ENCODE measurements at places on chromosomes 16 and 17.

- no peak for DNase-seq
These were observed 523.0 kb upstream of the CDH11 start for GRCh38 chr16:65644821-65645220.

DNA sequence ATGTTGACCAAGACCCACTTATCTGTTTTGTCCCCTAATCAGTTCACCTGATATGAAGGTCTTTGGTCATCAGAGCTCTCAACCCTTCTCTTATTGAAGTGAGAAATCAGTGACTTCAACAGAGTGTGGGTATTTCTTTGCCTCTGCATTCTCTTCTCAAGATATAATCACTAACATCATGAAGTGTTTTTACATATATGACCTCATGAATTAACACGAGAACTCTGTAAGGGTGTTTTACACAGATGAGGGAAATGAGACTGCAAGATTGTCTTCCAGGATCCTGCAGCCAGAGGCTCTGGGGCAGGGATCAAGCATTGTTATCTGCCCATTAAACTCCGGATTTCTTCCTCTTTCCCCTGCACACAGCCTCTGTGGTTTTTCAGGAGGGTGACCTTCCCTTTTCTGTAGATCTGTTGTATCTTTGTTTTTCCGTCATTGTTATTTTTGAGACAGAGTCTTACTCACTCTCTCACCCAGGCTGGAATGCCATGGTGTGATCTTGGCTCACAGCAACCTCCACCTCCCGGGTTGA is 22.7 kb downstream of the LCMT1 start:
- DNase-seq, result no peak

DNA sequence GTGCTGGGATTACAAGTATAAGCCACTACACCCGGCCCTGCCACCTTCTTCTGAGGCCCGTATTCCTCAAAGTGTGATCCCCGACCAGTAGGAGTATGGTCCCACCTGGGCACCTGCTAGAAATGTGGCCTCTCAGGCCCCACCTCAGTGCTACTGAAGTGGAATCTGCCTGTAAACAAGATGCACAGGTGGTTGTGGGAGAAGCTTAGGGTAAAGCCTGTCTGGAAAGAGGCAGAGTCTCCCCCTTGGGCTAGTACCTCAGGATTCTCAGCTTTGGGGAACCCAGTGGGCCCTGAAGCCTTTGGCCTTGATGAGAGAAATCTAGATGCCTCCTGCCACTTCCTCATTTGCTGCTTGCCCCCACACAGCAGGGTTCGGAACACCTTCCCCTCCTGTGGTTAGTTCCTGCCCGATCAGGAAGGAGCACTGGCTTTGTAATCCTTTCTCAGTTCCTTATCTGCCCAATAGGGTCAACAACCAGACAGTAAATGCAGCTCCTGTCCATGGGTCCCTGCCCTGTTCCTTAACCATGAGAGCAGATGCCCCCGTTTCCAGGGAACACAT is 25.2 kb downstream of the TK2 start:
- no peak for DNase-seq

GRCh38 chr17:66579556-66579955 is 255.4 kb upstream of the CACNG5 start:
- DNase-seq, result no peak

DNA sequence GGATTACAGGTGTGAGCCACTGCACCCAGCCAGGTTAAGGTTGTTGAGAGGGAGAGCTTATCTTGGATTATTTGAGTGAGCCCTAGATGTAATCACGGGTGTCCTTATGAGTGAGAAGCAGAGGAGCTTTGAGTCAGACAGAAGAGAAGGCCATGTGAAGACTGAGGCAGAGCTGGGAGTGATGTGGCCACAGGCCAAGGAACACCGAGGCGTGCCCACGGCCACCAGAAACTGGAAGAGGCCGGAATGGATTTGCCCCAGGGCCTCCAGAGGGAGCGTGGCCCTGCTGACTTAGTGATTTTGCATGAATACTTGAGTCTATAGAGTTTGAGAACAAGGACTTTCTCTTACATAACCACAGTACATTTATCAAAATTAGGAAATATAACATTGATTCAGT is 137.7 kb downstream of the RPTOR start:
- DNase-seq, result no peak

DNA sequence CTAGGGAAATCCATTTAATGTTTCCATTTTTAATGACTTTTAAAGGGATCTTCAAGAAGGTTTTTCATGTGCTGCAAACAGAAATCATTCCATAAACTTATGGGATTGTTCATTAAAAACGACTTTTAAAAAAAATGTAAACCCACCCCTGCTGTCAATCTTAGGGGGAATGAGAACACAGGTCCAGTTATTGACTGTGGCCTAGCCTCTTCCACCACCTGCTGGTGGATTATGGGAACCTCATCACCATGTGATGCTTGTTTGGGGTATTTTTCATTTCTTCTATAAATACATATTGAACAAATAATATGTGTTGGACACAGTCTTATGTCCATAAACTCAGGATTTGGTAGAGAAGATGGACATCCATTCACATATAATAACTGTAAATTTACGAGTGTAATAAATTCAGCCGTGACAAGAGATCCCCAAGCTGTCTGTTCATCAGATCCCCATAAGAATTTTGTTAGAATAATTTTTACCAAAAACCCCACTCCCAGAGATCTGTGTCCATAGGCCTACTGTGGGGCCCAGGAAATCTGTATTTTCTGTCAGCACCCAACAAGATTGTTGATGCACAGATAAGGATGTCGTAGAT is 42.0 kb upstream of the TMC5 start:
- no peak for DNase-seq

- no peak for DNase-seq
These were observed 18.5 kb upstream of the ALDH3A1 start for GRCh38 chr17:19766421-19767270.

DNA sequence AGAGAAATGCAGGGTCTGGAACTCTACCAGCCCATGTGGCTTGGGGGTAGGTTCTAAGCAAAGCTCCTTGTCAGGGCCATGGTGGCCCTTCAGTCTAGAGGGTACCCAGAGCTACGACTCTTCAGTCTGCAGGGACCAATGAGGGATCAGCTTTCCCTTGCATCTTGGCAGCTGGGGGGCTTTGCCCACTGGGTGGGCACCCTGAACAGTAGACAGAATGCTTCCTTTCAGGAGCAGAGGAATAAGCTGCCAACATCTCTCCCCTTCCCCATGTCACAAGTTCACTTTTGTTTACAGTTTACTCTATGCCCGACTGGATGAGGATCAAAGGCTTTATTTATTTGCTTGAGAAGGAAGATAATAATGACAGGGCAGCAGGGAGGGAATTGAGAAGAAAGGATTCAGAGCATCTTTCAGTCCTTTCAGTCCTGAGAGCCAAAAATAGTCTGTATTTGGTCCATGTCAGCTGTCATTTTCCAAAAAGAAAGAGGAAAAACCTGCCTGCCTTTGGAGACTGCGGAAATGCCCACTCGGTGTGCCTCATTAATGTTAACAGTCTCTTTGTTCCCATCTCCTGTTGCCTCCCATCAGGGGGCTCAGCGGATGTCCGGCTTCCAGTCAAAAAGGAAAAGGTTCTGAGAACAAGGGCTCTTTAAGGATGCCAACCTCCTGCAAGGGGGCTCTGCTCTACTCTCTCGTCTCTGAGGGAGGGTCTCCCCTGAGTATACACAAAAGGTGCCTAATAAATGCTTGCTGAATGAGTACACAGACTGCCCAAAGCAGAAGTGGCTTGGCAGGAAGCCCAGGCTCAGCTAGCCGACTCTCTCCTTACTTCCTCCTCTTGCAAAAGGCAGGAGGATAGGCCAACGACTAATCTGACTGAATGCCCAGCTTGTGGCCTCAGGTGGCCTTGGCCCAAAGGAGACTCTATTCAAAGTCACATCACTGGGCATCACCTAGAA is 17.1 kb downstream of the TRAF4 start:
- no peak for DNase-seq

DNA sequence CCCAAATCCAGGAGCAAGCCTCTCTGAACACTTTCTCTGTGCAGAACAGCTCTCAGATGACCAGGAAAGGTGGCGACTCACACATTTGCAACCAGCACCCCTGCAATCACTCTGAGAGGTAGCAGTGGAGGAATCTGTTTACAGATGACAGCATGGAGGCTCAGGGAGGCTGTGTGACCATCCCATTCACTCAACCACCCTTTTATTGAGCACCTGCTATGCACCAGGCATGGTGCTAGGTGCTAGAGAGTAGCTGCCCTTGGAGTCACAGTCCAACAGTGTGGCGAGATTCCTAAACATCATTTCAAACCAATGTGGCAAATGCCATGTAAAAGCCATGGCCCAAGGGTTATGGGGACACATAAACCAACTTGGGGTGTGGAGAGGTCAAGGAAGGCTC is 1.5 kb upstream of the ITGB4 start:
- no peak for DNase-seq

GRCh38 chr17:74132354-74132753 is 71.1 kb upstream of the RPL38 start:
- no peak for DNase-seq

DNA sequence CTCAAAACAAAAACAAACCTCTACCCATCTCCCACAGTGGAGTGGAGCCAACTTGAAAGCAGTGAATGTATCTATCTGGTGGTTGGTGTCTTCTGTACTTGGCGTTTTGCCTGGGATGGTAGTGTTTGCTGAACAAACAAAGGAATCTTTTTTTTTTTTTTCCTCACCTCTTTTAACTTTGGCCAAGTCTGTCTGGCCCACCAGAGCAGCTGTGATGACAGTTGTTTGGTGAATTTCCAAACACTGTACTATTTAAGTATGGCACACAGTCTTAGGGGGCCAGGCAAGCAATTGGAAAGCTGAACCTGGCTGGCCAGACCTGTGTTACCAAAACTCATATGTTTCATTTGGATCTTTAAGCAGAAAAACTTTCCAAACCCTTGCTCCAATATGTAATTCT is 101.8 kb upstream of the CDH13 start:
- DNase-seq, result no peak

All from NCI-H2081 treated with DMSO at 0.1 percent for 48 hours (cell line).